Caco-2 (cell line): ENCODE measurements at places on chromosomes 3 and 15. TPM values are rescaled to one million over a fixed set of nuclear protein-coding genes. Genes with fewer than 3 reads are reported as not detected.

DPPA4 gene
- total RNA-seq, result not detected in 2 replicates

LYZL4 gene
- total RNA-seq, result not detected in 2 replicates

SLITRK3 gene
- not detected in 2 replicates for total RNA-seq

PDCD10 gene
- 65.7 and 65.8 TPM in 2 replicates for total RNA-seq

SLC6A1 gene
- total RNA-seq, result not detected in 2 replicates

CCDC13 gene
- 0.82 and 1.4 TPM in 2 replicates for total RNA-seq

P2RY1 gene
- 6.0 and 8.5 TPM in 2 replicates for total RNA-seq
